ENCODE measurements at places on chromosomes 2 and 18. TPM values are rescaled to one million over a fixed set of nuclear protein-coding genes. Genes with fewer than 3 reads are reported as not detected.

Gene POTEE
- 0.09 TPM for total RNA-seq

Gene TSPYL6
- not detected for total RNA-seq

Gene RAD51AP2
- total RNA-seq, result not detected

Gene MROH2A
- 0.49 TPM for total RNA-seq

Gene PFN4
- 0.31 TPM for total RNA-seq

Gene IL36G
- not detected for total RNA-seq

Gene UGT1A10
- not detected for total RNA-seq

Gene NAT8
- 32.4 TPM for total RNA-seq

DNA sequence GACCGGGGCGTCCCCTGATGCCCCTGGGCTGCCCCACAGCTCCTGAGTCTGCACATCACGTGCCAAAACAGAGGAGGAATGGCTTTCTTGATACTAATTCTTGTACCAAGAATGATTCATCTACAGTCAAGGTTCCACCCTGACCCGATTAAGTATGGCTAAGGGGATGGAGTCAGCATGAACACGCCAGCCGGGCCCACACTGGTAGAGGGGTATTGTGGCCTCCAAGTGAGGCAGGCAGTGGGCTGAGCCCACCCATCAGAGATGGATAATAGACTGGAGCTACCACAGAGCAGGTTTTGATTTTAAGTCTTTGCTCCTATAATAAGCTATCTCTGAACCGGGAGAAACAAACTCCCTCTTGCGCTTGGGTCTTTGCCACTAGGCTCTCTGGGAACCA is 17.9 kb upstream of the GNAL start:
- no peaks in the 10 kb centered on the region for H3K4me1 ChIP-seq
- no peak overlapping the region for H3K27ac ChIP-seq
- no peak overlapping the region for H3K4me3 ChIP-seq
- DNase-seq, result no peak
- no peaks in the 10 kb centered on the region for H3K36me3 ChIP-seq

DNA sequence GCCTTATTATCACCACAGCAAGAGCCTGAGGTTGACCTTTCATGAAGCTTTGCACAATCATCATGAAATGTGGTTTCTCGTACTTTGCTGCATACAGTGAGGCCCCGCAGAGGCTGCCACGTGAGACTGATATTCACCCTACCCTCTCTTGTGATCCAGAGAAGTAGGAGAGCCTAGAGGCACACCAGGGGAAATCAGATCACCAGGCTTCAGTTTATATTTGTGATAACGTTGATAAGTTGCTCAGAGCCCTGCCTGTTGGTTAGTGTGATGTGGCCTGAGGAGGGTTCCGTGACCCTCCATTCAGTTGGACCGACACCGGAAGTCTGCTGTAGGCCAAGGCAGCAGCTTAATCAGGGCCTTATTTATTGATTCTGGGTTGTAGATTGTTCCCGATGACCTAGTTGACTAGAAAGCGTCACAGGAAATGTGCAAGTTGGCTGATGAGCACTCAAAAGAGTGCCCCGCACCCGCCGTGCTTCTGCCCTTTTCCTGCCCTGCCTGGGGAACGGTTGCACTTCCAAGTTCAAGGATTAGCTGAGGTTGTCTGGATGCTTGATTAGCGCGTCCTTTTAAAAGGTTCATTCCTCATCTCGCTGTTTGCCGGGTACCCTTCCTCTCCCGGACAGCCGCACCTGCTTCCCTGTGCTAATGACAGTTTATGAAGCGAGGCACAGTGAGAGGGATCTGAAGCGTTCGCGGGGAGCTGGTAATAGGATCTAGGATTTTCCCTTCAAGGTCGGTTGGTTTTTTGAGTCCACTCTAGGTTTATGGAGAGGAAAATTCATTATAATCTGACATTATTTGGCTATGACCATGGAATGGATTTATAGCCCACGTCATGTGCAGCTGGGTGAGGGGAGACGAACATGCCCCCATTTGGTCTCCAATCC is 146.4 kb downstream of the SH3RF3 start:
- no peak overlapping the region for H3K4me3 ChIP-seq
- no peak overlapping the region for H3K27ac ChIP-seq
- no peaks in the 10 kb centered on the region for H3K27me3 ChIP-seq
- H3K4me1 ChIP-seq, result no peaks in the 10 kb centered on the region

DNA sequence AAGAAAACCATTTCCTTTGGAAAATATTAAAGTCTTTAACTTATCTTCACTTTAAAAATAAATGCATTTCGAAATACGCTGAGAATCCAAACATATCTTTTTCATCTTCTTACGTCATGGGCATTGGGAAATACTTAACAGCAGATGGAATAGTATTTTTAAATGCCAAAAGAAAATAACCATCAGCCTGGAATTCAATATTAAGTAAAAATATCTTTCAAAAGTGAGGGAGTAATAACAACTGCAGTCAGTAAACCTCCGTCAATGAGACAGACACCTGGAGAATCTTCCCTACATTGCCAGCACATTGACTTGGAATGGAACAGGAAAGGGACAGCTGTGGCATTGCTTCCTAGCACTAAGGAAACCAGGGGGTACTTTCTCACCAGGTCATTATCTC is 290.4 kb upstream of the TNP1 start:
- no peak overlapping the region for H3K4me3 ChIP-seq
- H3K27me3 ChIP-seq, result no peaks in the 10 kb centered on the region
- no peak overlapping the region for H3K27ac ChIP-seq
- H3K4me1 ChIP-seq, result no peaks in the 10 kb centered on the region

GRCh38 chr2:172052000-172052983 is 33.0 kb upstream of the DLX1 start:
- no peak overlapping the region for H3K4me3 ChIP-seq
- no peak overlapping the region for H3K27ac ChIP-seq
- H3K36me3 ChIP-seq, result no peaks in the 10 kb centered on the region
- no peaks in the 10 kb centered on the region for H3K4me1 ChIP-seq
- no peak for DNase-seq

GRCh38 chr2:236125541-236125940 is 42.6 kb downstream of the GBX2 start:
- no peaks in the 10 kb centered on the region for H3K36me3 ChIP-seq
- H3K27ac ChIP-seq, result no peak overlapping the region
- no peak overlapping the region for H3K4me3 ChIP-seq
- H3K27me3 ChIP-seq, result no peaks in the 10 kb centered on the region
- DNase-seq, result peak; percentile 9

GRCh38 chr18:12744103-12744502 is 41.3 kb downstream of the PSMG2 start:
- no peak overlapping the region for H3K27ac ChIP-seq
- H3K36me3 ChIP-seq, result no peaks in the 10 kb centered on the region
- no peak for DNase-seq

DNA sequence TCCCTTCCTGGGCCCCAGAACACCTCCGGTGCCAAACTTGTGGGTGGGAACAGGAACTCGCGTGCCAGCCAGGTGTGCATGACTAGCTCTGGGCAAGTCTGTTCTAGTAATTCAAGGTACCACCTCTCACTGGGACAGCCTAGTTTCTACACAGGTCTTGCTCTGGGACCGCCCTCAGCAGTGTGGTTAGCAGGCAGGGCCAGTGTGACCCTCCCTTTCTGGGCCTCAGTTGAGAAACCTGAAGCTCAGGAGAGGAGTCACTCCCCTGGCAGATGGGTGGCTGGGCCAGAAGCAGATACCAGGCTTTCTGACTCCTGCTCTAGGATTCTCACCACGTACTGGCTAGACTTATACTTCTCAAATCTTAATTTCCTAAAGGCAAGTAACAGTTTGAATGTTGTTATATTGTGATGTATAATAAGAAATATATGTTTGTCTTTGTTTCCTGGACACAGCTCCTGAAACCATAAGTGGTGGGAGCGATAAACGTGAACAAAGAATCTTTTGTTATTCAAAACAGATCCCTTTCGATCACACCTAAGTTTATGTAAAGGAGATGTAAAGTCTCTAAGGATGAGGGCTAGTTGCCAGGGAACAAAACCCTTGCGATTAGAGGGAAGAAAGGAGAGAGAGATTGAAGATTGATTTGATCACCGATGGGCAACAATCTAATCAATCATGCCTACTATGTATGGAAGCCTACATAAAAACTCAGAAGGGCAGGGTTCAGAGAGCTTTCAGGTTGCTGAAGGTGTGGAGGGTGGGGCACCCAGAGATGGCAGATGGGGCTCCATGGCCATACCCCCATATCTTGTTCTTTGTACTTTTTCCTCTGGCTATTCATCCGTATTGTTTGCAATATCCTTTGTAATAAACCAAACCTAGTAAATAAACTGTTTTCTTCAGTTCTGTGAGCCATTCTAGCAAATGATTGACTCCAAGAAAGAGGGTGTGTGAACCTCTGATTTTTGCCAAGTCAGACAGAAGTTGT is 952 bp upstream of the UGT1A6 start:
- peak overlapping the region; percentile 86 for H3K27ac ChIP-seq
- no peaks in the 10 kb centered on the region for H3K36me3 ChIP-seq
- no peak overlapping the region for H3K4me3 ChIP-seq
- H3K27me3 ChIP-seq, result no peaks in the 10 kb centered on the region
- DNase-seq, result no peak

DNA sequence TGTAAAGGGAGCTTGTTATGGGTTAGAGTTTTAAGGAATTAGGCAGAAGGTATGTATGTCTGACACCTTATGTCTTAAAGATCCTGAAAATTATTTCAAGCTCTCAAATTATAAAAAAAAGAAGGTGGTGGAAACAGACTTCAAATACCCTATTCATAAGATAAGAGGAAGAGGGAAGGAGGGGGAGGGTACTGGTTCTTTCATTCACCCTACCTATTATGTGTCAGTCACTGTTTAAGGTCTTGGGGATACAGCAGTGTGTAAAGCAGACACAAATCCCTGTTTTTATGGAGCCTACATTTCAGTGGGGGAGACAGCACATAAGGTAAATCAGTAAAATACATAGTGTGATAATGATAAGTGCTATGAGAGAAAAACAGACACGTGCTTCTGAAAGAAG is 184.4 kb downstream of the FHOD3 start:
- H3K4me3 ChIP-seq, result no peak overlapping the region
- no peak for DNase-seq
- H3K4me1 ChIP-seq, result no peaks in the 10 kb centered on the region
- no peaks in the 10 kb centered on the region for H3K27me3 ChIP-seq
- no peaks in the 10 kb centered on the region for H3K36me3 ChIP-seq
- no peak overlapping the region for H3K27ac ChIP-seq

GRCh38 chr2:231926761-231927565 is 767 bp upstream of the NPPC start:
- no peak overlapping the region for H3K27ac ChIP-seq
- H3K36me3 ChIP-seq, result no peaks in the 10 kb centered on the region
- H3K4me1 ChIP-seq, result no peaks in the 10 kb centered on the region

- DNase-seq, result peak; percentile 35
- H3K27ac ChIP-seq, result no peak within 1 kb of the TSS
- H3K36me3 ChIP-seq, result no peaks in the 10 kb centered on the region
Observed at GRCh38 chr2:30807249-30807648, at the start of gene CAPN13. Gene CAPN13 (minus strand): TSS chr2:30807446. CDS start chr2:30787325, 20,121 bp downstream.

DNA sequence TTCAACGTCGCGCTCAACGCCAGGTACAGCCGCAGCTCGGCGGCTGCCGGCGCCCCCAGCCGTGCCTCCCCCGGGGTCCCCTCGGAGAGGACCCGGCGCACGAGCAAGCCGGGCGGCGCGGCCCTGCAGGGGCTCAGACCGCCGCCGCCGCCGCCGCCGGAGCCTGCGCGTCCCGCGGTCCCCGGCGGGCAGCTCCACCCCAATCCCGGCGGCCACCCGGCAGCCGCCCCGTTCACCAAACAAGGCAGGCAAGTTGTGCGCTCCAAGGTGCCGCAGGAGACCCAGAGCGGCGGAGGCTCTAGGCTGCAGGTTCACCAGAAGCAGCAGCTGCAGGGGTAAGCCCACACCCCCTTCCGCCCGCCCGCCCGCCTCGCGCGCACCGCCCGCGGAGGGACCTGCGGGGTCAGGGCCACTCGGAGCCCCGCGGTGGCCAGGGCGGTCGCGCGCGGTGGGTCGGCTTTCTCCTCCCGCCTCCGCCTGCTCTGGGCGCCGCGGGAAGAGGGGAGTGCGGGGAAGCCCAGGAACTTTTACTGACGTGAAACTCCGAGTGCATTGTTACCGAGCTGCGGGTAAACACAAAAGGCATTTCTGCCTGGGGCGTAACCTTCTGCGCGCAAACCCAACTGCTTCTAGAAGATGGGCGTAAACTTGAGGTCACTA is 861 bp downstream of the LTBP1 start:
- peak overlapping the region; percentile 67 for H3K4me3 ChIP-seq
- no peaks in the 10 kb centered on the region for H3K4me1 ChIP-seq
- peak; percentile 50 for DNase-seq
- H3K36me3 ChIP-seq, result no peaks in the 10 kb centered on the region

DNA sequence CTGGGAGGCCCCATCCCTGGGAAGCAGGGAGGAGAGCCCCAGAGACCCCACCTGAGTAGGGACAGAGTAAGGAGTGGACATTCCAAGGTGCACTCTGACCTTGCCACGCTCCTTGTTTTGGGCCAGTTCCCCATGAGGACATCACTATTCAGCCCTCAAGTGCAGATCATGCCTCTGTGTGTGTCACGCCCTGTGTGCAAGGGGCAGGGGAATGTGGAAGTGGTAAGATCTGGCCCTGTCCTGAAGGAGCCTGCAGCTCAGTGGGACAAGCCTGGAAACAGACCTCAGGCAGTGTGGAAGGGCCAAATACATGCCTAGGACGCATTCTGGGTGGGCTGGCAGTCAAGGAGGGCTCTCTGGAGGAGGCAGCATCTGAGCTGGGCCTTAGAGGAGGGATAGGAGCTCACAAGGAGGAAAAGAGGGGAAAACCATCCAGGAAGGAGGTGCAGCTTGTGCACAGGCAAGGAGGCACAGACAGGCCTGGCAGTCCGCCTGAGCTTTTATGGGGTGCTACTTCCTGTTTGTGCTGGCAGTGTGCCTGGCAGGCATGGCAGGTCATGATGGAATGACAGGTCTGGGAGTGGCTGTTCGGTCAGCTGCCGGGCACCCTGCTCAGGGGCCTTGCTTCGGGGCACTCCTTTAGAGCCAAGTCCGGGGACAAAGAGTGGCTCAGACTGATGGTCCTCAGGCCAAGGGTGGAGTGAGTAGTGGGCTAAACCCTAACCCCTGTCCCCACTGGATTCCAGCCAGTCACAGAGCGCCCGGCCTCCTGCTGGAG is 3.3 kb downstream of the KLHL30 start:
- no peak overlapping the region for H3K27ac ChIP-seq
- no peak for DNase-seq
- peaks cover 5% of the 10 kb centered on the region for H3K4me1 ChIP-seq
- no peaks in the 10 kb centered on the region for H3K27me3 ChIP-seq

- no peaks in the 10 kb centered on the region for H3K36me3 ChIP-seq
- H3K4me3 ChIP-seq, result no peak overlapping the region
- no peaks in the 10 kb centered on the region for H3K27me3 ChIP-seq
- no peak for DNase-seq
- no peak overlapping the region for H3K27ac ChIP-seq
- no peaks in the 10 kb centered on the region for H3K4me1 ChIP-seq
Observed at GRCh38 chr18:28890791-28891190, 713.9 kb upstream of the CDH2 start.

- DNase-seq, result no peak
- no peaks in the 10 kb centered on the region for H3K4me1 ChIP-seq
- H3K36me3 ChIP-seq, result no peaks in the 10 kb centered on the region
- H3K4me3 ChIP-seq, result no peak overlapping the region
- no peak overlapping the region for H3K27ac ChIP-seq
Observed at GRCh38 chr2:204892506-204893255, 347.4 kb downstream of the PARD3B start.

- no peak for DNase-seq
- H3K36me3 ChIP-seq, result no peaks in the 10 kb centered on the region
- H3K27me3 ChIP-seq, result no peaks in the 10 kb centered on the region
- no peak overlapping the region for H3K4me3 ChIP-seq
- no peaks in the 10 kb centered on the region for H3K4me1 ChIP-seq
- no peak overlapping the region for H3K27ac ChIP-seq
Observed at GRCh38 chr2:116580209-116580608, 1234.3 kb upstream of the DDX18 start.

Measured in right lobe of liver (tissue), 6 donors.